Ovary (tissue), 10 donors: ENCODE measurements at places on chromosomes 3 and 15. TPM values are rescaled to one million over a fixed set of nuclear protein-coding genes. Genes with fewer than 3 reads are reported as not detected.

The HRG gene
- total RNA-seq = not detected

The KLHL40 gene
- not detected for total RNA-seq

The BFSP2 gene
- total RNA-seq = not detected

The RASGRF1 gene
- total RNA-seq = 1.2 TPM

The GAP43 gene
- not detected for total RNA-seq

The MKRN3 gene
- total RNA-seq = 0.62 TPM

The AGTR1 gene
- total RNA-seq = 0.99 TPM

The STRC gene
- total RNA-seq = 0.23 TPM

The CHL1 gene
- 27.0 TPM for total RNA-seq

The FBXL22 gene
- total RNA-seq = 0.48 TPM

The FGF12 gene
- total RNA-seq = 0.30 TPM

The PLAAT1 gene
- total RNA-seq = not detected

The EXD1 gene
- total RNA-seq = not detected

The ASB14 gene
- not detected for total RNA-seq

The BTLA gene
- total RNA-seq = 0.17 TPM

The MTHFS gene
- 5.6 TPM for total RNA-seq

The CCR8 gene
- total RNA-seq = not detected

The NANOGP8 gene
- total RNA-seq = 0.97 TPM

The LYZL4 gene
- total RNA-seq = not detected

The TF gene
- total RNA-seq = 3.4 TPM

The ZBTB20 gene
- total RNA-seq = 139 TPM

The DALRD3 gene
- total RNA-seq = 74.9 TPM

The SLC27A2 gene
- total RNA-seq = 0.47 TPM

The ST3GAL6 gene
- total RNA-seq = 16.7 TPM

The GP5 gene
- 0.57 TPM for total RNA-seq

The PARL gene
- 56.3 TPM for total RNA-seq

The CSPG4 gene
- total RNA-seq = 6.8 TPM

The LDHAL6B gene
- not detected for total RNA-seq

The PRSS50 gene
- 0.28 TPM for total RNA-seq

The THBS1 gene
- 269 TPM for total RNA-seq

The U2SURP gene
- 82.6 TPM for total RNA-seq

The ECE2 gene
- not detected for total RNA-seq

The GABRR3 gene
- total RNA-seq = not detected

The CPLX3 gene
- not detected for total RNA-seq

The NR1I2 gene
- 0.62 TPM for total RNA-seq

The TMOD2 gene
- 15.7 TPM for total RNA-seq

The CLDN11 gene
- 75.1 TPM for total RNA-seq

The HOMER2 gene
- 15.4 TPM for total RNA-seq

The RBPMS2 gene
- 23.8 TPM for total RNA-seq

The CFAP44 gene
- 6.9 TPM for total RNA-seq

The DIS3L gene
- total RNA-seq = 31.9 TPM

The ZNF639 gene
- total RNA-seq = 41.7 TPM

The IMPG2 gene
- total RNA-seq = 0.38 TPM

The NR2C2 gene
- 56.7 TPM for total RNA-seq

The NEK10 gene
- total RNA-seq = 1.0 TPM

The PPM1M gene
- total RNA-seq = 32.4 TPM

The MRPL47 gene
- total RNA-seq = 21.6 TPM

The CACNA1D gene
- total RNA-seq = 2.9 TPM

The TMEM212 gene
- not detected for total RNA-seq

The SMCO1 gene
- not detected for total RNA-seq

The TMCO5A gene
- total RNA-seq = not detected
